ENCODE measurements at places on chromosomes 16 and 17. TPM values are rescaled to one million over a fixed set of nuclear protein-coding genes. Genes with fewer than 3 reads are reported as not detected.

TBC1D16 gene
- total RNA-seq, result 46.0 TPM

KIF19 gene
- not detected for total RNA-seq

CA10 gene
- total RNA-seq, result 1.4 TPM

SPOP gene
- 48.1 TPM for total RNA-seq

CYGB gene
- 73.5 TPM for total RNA-seq

ZNF213 gene
- total RNA-seq, result 8.3 TPM

RPS6KB1 gene
- total RNA-seq, result 31.1 TPM

KCNJ16 gene
- total RNA-seq, result not detected

PRAC2 gene
- 0.66 TPM for total RNA-seq

GOSR1 gene
- 31.2 TPM for total RNA-seq
